Esophagus muscularis mucosa (tissue), 4 donors: ENCODE measurements at places on chromosomes 1 and 21.

GRCh38 chr21:31912501-31912900 lies 39.7 kb downstream of the HUNK start:
- DNase-seq: no peak

GRCh38 chr1:237748171-237748960 lies 142.4 kb downstream of the ZP4 start:
- no peak for DNase-seq

DNA sequence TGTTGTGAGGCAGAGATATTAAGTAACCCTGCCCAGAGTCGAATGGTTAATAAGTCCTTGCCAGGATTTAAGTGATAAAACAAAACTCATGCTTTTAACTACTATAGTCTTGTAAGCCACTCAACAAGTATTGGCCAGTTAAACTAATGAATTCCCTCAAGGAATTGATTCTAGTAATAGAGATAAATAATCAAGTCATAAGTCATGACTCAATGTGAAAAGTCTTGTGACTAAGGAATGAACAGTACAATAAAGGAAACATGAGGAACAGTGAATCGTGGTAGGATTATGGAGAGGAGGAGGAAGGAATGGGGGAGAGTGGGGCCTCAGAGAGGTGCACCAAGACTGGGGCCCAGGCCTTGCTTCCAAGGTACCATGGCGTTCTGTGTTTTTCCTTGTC lies 104.7 kb downstream of the FGGY start:
- no peak for DNase-seq

DNA sequence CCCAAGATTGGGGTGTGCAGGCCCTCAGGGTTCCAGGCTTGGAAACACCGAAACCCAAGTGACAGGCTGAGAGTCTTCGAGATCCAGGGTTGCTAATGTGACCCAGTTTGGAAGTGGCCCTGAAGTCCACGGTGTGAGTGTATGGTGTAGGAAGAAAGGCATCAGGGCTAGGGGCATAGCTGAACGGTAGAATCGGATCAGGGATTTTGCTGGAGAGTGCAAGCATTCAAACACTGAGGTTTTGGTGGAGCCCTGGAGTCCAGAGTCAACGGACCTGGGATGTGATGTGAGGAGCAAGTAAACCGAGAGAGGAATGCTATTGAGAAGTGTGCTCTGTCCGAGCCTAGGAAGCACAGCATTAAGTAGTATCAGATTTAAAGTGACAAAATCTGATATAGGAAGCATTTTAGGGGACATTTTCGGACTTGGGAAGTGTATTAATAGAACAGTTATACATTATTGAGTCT lies 958 bp downstream of the NFYC start:
- DNase-seq: no peak

DNA sequence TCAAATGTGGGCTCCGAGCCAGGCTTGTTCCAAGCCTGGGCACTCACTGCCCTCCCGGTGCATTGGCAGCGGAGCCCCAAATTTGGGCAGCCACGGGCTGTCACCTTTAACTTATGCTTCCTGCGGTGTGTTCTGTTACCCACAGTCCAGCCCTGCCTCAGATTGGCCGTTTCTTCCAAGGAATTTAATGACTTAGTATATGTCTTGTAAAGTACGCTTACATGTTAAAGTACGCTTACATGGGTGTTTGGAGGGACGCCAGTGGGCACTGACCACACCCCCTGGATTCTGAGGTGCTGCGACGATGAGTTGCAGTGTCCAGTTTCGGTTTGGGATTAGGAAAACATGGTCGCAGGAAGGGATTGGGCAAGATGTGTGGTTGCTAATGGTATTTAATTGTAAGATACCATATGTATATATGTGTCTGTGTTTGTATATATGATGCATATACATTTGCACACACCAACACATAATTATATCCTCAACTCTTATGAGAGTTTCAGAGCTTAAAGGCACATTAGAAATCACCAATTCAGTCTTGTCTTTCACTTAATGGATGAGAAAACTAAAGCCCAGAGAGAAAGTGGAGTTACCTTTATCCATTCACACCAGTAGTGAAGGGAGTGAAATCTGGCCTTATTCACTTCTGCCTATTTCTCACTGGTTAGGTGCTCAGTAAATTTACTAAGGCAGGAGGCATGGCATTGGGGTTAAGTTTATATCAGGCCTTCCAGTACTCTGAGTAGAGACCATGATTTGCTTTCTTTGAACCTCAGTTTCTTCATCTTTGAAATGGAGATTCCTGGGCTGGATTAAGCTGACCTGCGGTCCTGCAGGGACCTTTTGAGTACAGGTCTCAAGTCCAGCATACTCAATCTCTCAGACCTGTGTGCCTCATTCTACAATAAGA lies 1.0 kb downstream of the SMYD2 start:
- DNase-seq: no peak

DNA sequence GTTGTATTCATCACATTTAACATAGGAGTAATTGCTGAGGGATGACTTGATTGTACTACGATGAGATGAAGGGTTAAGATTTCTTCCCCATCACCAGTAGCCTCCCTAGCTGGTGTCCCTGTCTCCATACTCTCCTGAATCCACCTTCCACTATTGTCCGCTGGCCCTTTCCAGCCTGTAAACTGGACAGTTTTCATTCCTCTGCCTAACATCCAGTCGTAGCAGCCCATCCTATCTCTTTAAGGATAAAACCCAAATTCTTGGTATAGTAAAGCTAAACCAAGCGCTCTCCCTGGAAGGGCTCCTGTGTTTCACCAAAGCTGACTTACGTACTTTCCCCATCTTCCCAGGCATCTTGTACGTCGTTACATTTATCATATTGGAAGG lies 670 bp downstream of the COX20 start:
- DNase-seq: no peak

GRCh38 chr1:86429835-86430234 lies 5.9 kb downstream of the CLCA2 start:
- DNase-seq: no peak

DNA sequence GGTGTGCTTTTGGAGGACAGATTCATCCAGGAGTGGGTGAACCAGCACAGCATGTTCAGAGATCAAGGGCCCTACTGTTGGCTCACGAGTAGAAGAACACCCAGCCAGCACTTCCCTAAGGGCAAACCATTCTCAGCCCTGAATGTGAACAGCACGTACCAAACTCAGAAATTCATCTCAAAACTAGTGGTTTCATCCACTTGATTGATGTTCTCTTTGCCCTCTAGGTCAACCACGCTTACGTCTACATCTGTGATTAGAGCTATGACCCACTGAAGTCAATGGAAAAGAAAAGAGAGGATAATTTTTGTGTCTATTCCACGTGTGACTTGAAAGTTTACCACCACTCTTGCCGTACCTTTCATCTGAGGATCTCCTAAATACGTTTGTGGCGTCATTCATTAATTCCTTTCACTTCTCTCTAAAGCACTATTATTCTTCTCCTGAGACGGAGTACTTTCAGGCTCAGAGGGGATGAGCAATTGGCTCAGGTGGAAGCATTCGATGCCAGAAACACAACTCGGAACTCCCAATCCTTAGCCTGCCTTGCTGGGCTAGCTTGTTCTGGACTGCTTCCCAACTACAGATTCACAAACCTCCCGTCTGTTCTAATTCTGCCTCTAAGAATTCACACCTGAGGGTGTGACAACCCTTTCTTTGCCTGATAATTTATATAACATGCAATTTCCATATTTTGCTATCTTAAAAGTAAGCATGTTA lies 57.3 kb upstream of the HIVEP3 start:
- peak; percentile 17 for DNase-seq

GRCh38 chr1:39132505-39133339 lies 71.8 kb upstream of the MACF1 start:
- no peak for DNase-seq

- DNase-seq: no peak
These were observed 43.7 kb downstream of the HENMT1 start for GRCh38 chr1:108617008-108617723.
